ENCODE measurements at places on chromosomes 7 and 10. TPM values are rescaled to one million over a fixed set of nuclear protein-coding genes. Genes with fewer than 3 reads are reported as not detected.

DNA sequence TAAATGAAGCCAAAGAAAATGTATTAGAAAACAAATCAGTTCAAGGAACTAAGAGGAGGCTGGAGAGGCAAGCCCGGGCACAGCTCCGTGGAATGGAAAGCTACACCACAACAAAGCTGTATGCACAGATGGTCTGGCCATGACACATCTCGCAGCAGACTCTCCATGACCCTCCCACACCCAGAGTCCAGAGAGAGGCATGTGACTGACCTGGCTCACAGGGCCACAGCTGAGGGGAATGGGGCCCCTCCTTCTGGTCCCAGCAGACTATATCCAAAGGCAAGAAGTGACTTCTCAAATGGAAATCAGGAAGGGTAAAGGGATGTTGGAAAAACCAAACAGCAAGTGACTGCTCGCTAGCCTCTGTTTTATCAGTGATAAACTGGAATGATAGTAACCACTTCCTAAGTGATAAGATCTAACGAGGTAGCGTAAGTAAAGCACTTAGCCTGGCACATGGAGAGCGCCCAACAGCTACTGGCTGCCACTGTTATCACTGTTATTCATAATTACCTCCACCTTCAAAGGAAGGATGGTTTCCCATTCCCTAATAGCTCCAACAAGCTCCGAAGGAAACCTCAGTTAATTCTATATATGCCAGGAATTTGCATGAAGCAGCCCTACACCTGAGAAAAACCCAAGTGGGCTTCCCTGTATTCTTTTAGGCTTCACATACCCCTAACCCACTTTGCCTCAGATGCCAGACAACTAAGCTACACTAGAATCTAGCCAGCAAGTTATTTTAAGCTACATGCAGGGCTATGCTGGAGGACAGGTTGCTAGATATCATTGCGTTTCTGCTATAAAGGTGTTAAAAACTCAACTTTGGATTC lies 8.4 kb downstream of the OSBPL3 start:
- DNase-seq, result no peak

- DNase-seq, result no peak
Measured at GRCh38 chr10:124921261-124921660, 20.7 kb upstream of the ZRANB1 start.

The NUDT13 gene
- 2.3 TPM for total RNA-seq

GRCh38 chr10:14571866-14572507 lies 202.7 kb downstream of the FAM107B start:
- peak; percentile 86 for DNase-seq

The FAM237B gene
- not detected for total RNA-seq

The OR9A2 gene
- not detected for total RNA-seq

The GRM8 gene
- not detected for total RNA-seq

- DNase-seq, result peak; percentile 44
Measured at GRCh38 chr10:97922022-97922758, 72.5 kb downstream of the GOLGA7B start.

DNA sequence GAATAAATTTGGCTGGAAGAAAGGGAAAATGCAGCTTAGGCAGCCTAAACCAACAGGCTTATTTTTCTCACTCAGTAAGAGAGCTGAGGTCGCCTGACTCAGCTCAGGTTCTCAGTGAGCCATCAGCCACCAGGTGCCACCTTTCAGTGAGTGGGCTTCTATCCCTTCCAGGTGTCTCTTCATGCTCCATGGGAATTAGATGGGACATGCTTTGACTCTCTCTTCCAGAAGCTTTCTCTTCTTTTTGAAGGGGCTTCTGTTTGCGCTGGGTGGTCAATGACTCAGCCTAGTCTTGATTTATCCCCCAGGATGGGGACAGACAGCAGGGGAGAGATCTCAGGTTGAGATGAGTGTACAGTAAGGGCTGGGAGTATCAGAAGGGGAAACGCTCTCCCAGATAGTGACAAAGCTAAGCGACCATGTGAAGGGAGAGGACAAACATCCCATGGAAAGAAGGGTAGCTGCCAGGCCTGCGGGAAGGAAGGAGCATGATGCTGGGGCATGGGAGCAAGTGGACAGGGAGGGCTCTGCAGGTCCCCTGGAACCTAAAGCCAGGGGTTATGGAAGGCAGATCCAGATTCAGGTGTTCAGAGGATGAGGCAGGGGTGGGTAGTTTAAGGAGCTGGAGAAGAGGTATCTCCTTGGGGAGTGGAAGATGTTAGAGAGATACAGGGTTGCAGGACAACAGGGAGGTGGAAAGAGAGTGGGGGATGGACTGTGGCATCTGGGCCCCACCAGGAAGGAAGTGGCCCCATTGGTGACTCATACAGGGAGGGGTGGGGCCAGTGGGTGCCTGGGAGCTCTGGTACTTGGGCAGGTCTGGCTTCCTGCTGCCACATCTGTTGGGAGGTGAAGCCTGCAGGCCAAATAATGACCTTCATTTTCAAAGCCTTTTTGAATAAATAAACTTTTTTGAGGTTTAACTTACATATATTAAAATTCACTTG lies 32.5 kb downstream of the OGDH start:
- DNase-seq, result peak; percentile 82

The NPTX2 gene
- total RNA-seq, result 2.1 TPM

- no peak for DNase-seq
Measured at GRCh38 chr7:91720260-91720937, 160.1 kb downstream of the MTERF1 start.

The MEOX2 gene
- total RNA-seq, result 21.9 TPM

The CAV1 gene
- 695 TPM for total RNA-seq

The LRIT1 gene
- not detected for total RNA-seq
